ENCODE measurements at places on chromosomes 1 and 21.
A peak's percentile ranks its signal among the peaks of the same experiment; 100 is the strongest.

GRCh38 chr1:95278173-95279006 is 44.4 kb downstream of the RWDD3 start:
- no peak for DNase-seq

DNA sequence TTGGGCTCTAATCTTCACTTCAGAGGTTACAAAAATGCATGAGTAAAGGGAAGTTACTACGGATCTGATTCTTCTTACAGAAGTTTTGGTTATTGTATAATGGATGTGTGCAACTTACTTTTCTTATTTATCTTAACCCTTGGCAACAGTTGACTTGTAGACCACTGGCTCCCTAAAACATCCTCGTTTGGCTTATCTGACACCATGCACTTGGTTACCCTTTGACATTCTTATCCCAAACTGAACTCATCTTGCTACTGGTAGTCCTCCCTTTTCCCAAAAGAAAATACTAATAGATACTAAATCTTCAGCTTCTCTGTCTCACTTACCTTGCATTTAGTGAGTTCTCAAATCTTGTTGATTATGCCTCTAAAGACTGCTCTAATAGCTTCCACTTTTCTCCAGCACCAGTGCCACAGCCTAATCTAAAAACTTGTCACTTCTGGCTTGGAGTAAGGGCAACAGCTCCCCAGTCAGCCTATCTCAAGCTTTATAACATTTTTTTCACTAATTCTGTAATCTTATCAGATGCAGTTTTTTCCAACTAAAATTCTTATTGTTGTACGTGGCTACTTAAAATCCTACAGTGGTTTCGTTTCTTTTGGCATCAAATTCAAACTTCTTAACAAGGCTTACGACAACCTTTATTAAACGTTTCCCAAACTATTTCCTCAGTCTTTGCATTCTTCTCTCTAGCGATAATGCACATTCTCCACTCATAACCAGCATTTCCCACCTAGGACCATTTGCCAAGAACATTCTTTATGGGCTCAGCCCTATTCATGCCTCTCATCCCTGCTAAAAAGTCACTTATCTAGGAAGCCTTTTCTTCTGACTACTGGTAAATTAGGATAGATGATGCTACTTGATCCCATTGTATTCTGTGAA is 204.2 kb downstream of the KCNT2 start:
- DNase-seq: no peak

DNA sequence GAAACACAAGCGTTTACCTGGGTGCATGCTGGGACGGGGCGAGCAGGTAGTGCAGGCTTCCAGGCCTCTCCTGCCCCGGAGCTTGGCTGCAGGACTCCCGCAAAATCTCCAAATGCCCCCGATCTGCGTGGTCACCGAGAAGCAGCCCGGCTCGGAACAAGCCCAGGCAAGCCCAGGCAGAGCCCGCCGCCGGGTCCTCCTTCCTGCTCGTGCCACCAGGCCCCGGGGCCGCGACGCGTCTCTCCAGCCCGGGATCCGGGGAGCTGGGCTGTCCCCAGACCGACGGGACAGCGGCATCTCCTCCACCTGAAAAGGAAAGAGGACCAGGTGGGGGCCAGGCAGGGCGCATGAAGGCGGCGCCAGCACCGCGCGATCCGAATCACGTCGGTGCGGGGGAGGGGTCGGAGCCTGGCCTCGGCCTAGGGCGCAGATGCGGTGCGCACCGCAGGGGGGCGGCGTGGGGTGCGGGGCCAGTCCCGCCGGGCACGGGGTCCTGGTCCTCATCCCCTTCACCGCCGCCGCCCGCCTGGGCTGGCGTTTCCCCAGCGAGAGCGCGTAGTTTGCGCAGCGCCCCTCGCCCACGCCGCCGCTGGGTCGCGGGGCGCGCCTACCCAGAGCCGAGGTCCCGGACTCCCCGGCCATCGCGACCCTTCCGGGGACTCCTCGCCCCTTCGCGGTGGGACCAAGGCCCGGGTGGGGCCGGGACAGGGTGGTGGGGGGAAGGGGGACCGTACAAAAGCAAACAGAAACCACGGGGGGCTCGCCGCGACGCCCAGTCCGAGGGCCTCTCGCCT is 52.4 kb upstream of the H6PD start:
- DNase-seq: peak; percentile 56

GRCh38 chr1:233625087-233625486 is 11.2 kb downstream of the KCNK1 start:
- DNase-seq: no peak

DNA sequence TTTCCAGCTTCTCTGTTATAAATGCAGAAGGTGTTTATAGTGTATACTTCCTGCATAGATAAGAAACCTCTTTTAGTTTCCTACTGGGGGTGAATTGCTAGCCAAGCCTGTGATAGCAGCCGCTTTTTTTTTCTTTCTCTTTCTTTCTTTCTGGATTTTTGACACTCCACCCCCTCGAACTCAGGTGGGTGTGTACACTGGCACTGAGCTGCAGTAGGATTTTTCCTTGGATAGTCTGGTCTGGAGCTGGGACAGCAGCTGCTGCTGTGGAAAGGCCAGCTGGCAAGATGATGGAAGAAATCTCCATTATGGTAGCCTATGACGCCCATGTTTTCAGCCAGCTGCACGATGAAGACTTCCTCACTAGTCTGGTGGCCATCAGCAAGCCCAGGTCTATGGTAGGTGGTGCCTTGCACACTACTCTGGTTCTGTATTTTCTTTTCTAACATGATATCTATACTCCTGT is 122.5 kb upstream of the CACYBP start:
- DNase-seq: no peak

All from GM23338 (cell line).